Activated naive CD4-positive, alpha-beta T cell (primary cell): ENCODE measurements at places on chromosomes 7 and 10.

DNA sequence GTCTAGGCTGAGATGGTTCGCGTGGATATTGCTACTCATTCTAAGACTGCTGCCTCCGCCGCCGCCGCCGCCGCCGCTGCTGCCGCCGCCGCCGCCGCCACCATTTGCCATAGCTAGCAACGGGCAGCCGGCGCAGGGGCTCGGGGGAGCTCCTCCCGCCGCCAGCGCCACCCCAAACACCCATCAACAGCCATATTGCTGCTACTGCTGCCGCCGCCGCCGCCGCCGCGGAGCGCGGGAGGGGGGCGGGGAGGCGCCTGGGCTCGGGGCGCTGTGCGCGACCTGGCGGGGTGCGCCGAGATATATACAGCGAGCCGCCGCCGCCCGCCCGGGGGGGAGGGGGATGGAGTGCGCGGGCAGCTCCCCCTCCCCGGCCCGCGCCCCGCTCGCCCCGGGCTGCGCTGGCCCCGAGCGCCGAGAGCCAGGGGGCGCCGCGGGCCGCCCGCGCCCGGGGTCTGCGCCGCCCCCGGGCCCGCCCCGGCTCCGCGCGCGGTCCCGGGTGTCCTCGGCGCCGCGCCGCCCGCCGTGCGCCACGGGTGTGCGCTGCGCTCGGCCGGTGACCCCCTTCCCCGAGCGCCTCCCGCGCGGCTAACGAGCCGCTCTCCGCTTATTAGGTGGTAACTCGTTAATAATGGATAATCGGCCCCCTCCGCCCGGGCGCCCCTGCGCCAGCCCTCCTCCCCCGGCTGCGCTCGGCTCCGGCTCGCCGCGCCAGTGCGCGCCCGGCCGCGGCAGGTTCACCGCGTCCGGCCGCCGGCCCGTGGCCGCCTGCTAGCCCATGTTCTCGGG lies at the start of gene KCNMA1:
TSS of gene KCNMA1 (minus strand) at position 277 of the 789 bp plus-strand sequence.
- DNase-seq = no peak

GRCh38 chr10:80477813-80478212 lies 23.7 kb downstream of the TSPAN14 start:
- DNase-seq = no peak

GRCh38 chr10:28256776-28257175 lies 46.1 kb downstream of the MPP7 start:
- DNase-seq = no peak

DNA sequence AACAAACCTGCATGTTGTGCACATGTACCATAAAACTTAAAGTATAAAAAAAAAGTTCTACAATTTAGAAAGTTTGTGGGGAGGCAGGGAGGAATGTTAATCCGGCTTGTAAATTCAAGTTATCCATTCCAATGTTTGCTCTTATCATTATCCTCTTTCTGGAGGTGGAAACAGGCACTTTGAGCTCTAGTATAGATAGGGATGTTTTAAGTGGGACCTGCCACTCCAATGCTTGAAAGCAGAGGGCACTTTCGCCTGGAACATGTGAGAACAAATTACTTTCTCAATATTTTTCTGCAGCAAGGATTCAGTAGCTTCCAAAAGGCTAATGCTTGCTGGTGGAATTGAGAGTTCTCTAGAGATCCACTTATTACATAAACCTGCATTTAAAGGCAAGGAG lies 45.6 kb downstream of the FEZF1 start:
- no peak for DNase-seq

- no peak for DNase-seq
These were observed 563.0 kb downstream of the TCERG1L start for GRCh38 chr10:130748409-130749057.

DNA sequence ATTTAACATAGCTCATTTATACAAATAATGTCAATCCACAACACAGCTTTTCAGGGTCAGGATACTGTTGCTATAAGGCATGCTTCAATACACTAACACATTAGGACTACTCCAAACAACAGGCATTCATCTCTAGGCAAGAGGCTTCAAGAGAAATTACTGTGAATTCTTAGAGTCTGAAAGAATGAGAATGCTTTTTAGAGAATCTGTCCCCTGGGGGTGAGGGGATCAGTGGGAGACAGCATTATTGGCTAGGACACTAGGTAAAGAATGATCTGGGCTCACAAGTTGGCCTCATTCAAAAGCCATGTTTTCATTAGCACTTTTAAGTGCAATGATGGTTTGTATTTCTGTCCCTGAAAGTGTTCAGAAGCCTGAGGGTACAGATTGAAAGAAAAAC lies 132.6 kb downstream of the SEMA3D start:
- DNase-seq = no peak

GRCh38 chr10:73910764-73911552 lies at the start of gene PLAU:
Gene PLAU (plus strand): TSS chr10:73911132. CDS start chr10:73911556, 424 bp downstream.
- DNase-seq = no peak

GRCh38 chr10:132748545-132749370 lies 37.2 kb downstream of the NKX6-2 start:
- DNase-seq = no peak

DNA sequence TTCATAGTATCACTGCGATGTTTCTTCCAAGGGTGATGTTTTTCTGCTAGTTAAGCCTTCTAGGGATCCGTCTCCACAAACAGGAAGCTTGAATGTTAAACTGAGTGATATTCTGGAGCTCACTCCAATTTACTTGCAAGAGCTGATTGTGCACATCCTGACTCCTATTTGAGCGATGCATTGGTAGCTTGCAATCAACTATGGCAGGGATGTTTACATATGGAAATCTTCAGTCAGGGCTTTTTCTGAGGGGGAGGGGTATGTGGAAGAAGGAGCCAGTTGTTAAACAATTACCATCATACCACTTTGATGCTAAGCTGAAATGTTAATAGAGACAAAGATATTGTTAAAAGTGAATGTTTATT lies 43.2 kb upstream of the NXPH1 start:
- no peak for DNase-seq

GRCh38 chr7:122790591-122790990 lies 87.9 kb upstream of the RNF148 start:
- DNase-seq = no peak

- DNase-seq = no peak
These were observed 136.7 kb downstream of the PDE1C start for GRCh38 chr7:31933481-31933880.

DNA sequence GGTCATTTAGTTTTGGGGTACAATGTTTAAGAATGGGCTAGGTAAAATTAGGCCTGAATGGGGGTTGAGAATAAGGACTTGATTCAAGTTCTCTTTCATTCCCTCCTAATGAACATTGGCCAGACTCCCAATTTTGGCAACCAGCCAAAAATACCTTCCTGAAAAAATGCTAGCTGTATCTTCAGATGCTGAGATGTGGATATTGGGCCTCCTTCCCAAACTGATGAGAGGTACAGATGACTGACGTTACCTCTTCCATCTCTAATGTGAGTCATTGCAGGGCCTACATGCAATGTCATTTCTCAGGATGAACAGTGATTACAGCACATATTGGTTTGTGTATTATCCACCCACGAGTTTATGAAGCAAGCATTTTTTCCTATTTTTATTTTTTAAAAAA lies 151.6 kb downstream of the SND1 start:
- no peak for DNase-seq

DNA sequence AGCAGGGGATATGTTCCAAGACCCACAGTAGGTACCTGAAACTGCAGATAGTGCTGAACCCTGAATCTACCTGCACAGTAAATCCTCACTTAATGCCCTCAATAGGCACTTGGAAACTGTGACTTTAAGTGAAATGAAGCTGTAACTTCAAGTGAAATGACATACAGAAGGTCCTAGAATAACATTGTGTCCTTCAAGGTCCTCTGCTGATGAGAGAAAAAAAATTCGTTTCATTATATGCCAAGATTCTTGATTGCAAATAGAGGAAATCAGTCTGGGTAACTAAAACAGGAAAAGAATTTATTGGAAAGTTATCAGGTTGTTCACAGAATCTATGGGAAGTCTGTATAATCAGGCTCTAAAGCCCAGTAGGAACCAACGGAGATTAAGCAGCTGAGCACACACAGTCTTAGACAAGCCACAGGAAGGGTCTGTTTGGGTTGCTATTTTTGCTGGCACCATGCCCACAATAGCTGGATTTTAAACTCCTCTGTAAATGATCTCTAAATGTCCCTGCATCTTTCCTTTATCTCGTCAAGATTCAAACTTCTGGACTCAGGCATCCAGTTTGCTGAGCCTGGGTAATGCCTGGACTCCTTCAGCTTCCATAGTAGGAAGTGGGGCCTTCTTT lies 57.5 kb downstream of the EXOC4 start:
- no peak for DNase-seq

DNA sequence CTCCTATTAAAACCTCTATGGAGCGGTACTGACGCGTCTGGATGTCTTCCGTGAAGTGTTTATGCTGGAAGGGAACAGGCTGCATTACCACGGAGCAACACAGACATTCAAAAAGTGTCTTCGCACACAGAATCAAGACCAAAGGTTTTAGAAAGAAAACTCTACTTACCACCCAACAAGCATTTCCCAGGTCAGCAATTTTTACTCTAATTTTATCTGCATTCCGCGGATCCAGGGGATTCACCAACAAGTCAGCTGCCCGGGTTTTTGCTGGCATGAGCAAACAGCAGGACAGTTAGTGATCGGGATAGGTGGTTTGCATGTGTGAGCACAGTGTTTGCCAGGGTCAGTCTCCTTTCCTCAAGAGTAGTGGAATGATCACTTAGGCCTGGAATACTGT lies 118.8 kb downstream of the KMT2E start:
- no peak for DNase-seq

DNA sequence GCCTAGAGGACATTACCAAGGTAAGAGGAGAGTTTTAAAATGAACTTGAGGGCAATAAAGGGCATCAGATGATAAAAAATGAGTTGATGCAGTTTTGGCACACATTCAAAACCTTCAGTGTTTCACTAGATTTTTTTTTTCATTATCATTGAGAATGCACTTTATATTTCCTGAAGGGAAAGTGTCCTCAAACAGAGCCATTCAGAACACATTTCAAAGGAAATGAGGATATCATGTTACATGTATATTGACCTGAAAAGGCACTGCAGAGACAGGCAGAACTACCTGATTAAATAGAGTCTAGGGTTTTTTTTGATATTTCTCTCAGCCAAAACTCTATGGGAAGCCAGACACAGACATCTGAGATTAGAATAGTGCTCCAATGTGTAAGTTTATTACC lies 454.0 kb downstream of the NEBL start:
- no peak for DNase-seq

GRCh38 chr7:159109653-159110035 lies 35.0 kb downstream of the VIPR2 start:
- no peak for DNase-seq

- no peak for DNase-seq
These were observed 256.7 kb upstream of the GNAI1 start for GRCh38 chr7:79877874-79878465.

DNA sequence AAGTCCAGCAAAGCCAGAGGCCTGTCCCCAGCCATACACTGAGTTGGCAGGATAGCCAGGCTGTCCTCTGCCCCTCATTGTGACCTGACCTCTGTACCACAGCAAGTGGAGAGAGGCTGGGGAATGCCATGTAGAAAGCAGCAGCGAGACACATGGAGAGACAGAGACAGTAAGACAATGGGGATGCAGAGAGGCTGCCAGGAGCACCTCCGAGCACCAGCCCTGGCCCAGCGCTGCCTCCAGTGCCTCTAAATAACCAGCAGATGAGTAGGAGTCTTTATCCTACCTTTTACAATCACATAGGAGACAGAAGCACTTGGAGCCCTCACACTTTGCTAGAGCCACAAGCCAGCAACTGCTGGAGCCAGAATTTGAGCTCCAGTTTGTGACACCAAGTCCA lies 8.1 kb downstream of the GDF2 start:
- no peak for DNase-seq

DNA sequence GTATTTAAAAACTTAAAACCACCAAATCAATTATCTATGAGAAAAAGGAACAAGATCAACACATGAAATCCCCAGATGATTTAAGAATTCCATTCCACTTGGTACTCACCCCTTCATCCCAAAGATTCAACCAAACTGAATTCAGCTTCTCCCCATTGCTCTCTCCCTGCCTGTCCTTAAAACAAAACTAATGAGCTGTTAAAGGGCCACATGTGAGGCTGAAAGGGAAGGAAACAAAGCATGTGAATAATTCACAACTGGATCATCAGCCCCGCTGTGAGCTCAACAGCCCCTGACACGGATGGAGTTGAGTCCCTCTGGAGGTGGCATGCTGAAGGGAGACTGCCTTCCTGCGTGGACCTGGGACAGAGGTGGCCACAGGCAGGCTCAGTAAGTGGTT lies 32.9 kb downstream of the VOPP1 start:
- DNase-seq = no peak

- no peak for DNase-seq
These were observed 119.0 kb upstream of the EEPD1 start for GRCh38 chr7:36034020-36034419.

DNA sequence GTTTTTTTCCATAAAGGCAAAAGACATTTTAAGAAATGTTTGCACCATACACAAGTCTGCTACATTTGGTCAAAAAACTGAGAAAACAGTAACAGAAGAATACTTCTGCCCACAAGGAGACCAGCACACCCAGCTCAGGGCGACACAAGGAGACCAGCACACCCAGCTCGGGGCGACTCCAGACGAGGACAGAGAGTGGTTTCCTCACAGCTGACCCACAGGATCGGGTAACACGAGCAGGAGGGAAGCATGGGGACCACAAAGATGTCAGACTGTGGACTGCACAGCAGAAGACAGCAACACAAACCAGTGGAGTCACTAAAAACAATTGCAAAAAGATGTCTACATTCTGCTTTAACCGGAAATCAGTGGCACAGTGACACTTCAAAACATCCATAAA lies 237.6 kb downstream of the DIP2C start:
- no peak for DNase-seq

- no peak for DNase-seq
These were observed 11.2 kb downstream of the GATA3 start for GRCh38 chr10:8065651-8066050.

DNA sequence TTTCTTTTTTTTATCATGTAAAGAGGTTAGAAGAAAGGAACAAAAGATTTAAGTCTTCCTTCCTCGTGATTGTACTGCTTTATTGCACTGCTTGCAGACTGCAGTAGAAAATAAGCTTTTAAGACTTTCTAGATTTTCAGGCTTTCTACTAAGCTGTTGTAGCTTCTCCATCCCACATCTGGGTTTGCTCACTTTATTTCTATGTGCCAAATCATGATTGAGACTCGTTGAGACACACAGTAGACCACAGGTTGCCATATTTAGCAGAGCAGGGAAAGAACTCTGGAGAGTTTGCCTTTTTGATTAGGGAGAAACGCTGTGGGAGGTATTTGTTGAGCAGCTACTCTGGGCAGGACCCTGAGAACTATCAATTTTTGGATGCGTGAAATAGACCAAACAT lies 89.2 kb upstream of the BTBD16 start:
- no peak for DNase-seq

GRCh38 chr10:91598211-91598977 lies 34.5 kb downstream of the PPP1R3C start:
- DNase-seq = no peak

DNA sequence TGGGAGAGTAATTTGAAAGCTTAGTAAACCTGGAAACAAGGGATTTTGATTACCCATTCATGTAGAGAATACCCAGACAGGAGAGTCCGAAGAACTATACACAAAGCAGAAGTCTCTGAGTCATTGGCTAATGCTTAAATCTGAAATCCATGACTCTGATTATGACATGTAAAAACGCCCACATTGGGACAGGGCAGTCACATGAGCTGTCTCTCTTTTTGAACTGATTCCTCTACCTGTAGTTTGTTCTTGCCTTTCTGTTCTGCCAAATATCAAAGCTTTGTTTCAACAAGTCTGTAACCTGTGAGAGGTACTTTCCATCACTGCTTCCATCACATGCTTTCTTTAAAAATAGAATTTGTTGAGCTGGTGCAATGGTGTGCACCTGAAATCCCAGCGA lies 4.3 kb upstream of the GPNMB start:
- no peak for DNase-seq
